NCI-H524 (cell line): ENCODE measurements at places on chromosomes 16 and 17.

DNA sequence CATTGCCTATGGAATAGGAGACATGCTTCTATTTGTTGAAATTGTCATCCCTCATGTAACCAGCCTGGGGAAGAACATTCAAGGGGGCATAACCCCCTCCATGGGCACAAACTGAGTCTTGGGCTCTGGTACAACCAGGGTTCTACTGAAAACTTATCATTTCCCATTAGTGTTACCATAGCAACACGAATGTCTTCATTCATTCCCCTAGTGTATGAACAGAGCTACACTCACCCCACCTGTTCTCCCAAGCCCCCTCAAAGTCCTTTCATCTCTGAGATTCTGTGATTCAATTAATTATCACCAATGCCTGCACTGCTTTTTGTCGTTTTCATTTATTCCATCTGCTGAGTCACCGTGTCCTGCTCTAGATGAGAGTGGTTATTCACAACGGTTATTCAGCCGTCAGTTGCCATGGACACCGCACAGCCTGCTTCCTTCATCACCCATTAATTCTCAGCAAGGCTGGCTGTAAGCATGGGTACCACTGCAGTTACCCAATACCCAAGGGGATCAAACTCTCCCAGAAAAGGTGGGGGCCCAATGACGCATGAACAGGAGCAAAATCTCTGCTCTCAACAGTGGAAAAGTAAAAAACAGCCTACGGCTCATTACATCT lies 1.6 kb upstream of the GAST start:
- DNase-seq, result peak; percentile 54

GRCh38 chr17:43698678-43699437 lies 37.1 kb upstream of the MEOX1 start:
- no peak for DNase-seq

GRCh38 chr17:42411361-42411760 lies 11.7 kb downstream of the CAVIN1 start:
- DNase-seq, result no peak

DNA sequence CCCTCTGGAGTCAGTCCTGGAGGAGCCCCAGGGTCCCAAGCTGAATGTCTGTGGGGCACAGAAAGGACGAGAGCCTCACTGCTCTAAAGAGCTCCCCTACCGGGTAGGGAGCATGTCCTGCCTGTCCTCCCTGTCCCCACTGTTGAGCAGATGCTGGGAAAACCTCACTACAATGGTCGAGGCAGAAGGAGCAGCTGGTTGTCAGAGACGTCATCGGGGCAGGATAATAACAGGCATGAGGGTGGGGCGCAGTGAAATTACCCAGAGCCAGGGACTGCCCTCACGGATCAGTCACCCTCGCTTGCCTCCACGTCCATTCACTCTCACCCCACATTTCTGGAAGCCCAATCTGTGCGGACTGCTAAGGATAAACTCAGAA lies 538 bp downstream of the TM4SF5 start:
- peak; percentile 49 for DNase-seq

DNA sequence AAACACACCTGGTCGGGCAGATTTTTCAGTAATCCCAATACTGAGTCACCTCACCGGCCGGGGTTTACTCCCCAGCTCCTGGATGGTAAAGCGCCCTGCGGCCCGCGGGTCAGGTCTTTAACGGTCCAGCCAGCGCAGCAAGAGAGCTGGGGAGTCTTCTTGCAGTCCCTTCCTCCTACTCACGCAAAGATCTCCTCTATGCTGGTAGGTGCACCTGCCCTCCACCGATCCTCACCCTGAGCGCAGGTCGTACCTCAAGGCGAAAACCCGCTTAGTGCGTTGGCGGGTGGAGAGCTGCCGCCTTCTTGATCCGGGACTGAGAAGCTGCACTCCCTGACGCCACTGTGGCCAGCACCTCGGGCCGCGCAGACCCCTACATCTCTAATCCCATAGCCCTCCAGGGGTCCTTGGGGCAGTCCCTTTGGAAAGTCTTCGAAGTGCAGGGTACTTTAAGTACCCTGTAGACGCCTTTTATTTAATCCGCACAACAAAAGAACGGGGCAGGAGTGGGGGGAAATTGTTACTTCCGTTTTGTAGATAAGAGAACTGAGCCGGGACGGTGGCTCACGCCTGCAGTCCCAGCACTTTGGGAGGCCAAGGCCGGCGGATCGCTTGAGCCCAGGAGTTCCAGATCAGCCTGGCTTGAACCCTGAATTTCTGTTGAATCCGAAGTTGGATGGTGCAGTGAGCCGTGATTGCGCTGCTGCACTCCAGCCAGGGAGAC lies 10.4 kb upstream of the HOXB13 start:
- no peak for DNase-seq

DNA sequence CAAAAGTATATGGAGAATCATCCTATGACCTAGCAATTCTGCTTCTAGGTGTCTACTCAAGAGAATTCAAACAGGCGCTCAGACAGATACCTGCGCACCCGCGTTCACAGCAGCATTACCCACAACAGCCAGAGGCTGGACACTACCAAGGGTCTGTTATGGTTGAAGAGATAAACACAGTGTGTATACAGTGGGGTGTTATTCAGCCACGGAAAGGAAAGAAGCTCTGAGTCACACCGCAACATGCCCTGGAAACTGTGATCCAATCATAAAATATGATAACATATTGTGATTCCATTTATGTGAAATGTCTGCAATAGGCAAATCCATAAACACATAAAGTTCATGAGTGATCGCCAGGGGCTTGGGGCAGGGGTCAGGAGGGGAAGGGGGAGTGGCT lies 18.0 kb upstream of the JPH3 start:
- no peak for DNase-seq
